ENCODE measurements at places on chromosomes 2 and 18.
A peak's percentile ranks its signal among the peaks of the same experiment; 100 is the strongest.

GRCh38 chr2:88697370-88698026, 6.0 kb downstream of the RPIA start:
- DNase-seq = no peak

DNA sequence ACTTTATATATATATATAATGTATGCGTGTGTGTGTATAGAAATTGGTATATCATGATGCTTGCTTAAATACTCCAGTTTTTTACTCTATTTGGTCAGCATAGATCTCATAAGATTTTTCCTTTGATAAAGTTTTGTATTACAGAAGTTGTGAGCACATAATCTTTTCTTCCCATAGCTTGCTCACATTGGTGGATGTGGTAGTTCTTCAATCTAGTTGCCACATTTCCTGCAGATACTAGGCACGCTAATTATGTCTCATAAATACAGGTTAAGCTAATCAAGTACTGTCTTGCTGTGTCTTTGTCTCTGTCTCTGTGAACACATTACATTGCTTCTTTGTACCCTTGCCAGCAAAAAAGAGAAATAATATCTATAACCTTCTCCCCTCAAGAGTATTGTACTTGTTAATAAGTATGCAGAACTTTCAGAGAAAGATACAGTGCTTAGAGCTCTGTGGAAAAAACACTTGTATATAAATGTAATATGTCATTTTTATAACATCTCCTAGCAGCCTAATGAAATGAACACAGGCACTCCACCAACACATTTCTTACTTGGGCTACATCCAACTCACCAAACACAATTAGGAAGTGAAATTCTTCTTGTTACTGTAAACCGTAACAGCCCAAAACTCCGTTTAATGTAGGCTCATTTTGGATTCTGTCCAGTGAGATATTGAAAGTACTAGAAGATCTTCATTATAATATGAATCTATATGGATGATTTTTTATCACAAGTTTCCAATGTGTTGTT, 306.7 kb upstream of the SLC8A1 start:
- DNase-seq = no peak

GRCh38 chr2:134433469-134433868, 179.6 kb downstream of the MGAT5 start:
- DNase-seq = no peak

DNA sequence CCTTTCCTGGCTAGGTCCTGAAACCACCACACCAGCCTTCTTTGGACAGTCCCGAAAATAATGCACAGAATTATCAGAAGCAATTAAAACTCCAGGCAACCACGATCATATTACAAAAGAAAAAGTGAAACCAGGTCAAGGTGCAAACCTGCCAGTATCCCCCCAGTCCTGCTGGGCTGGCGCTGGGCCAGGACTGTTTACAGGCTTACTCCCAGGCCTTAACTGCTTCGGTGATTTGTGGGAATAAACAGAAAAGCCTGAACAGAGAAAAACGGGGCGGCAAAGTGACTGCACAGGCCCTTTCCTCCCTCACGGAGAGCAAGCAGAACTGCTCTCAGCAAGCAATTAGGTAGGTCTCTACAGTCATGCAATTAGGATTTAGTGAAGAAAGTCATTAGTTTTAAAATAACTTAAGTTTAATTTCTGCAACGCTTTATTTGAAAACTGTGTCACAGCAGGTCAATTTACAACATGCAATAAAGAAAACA, 1.3 kb downstream of the HDAC4 start:
- no peak for DNase-seq

- DNase-seq = no peak
These were observed at the start of gene ZNF516 for GRCh38 chr18:76495006-76495370. TSS of gene ZNF516 (minus strand) at chr18:76495242. CDS start at chr18:76443054, 52,188 bp downstream.

- DNase-seq = no peak
These were observed 40.1 kb upstream of the PTH2R start for GRCh38 chr2:208366215-208367127.

- no peak for DNase-seq
These were observed 180.7 kb upstream of the ID2 start for GRCh38 chr2:8501061-8501720.

DNA sequence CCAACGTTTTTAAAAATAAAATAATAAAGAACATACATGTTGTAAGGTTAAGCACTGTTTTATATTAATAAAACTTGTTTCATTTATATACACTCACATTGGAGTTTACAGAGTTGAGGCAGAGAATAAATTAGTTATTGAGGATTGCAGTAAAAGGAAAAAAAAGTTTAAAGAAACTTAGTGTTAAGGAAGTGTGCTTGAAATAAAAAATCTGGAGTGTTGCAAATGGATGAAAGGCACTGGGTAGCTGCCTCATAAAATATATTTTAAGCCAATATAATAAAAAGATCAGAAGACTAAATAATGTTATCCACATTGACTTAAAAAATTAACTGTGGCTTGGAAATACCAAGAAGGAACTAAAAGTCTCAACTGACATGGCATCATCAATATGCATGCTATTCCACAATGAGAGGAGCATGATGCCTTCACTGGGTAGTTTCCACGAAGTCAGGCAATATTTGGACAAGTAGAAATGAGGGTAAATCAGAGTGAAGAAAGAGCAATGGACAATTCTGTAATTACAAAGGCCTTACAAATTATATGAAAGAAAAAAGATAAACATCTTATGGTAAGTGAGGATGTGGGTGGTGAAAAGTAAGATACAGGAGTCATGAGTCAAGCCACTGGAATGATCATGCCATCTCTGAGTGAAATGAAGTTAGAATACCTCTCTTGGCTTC, 2.5 kb downstream of the GALNT3 start:
- no peak for DNase-seq

DNA sequence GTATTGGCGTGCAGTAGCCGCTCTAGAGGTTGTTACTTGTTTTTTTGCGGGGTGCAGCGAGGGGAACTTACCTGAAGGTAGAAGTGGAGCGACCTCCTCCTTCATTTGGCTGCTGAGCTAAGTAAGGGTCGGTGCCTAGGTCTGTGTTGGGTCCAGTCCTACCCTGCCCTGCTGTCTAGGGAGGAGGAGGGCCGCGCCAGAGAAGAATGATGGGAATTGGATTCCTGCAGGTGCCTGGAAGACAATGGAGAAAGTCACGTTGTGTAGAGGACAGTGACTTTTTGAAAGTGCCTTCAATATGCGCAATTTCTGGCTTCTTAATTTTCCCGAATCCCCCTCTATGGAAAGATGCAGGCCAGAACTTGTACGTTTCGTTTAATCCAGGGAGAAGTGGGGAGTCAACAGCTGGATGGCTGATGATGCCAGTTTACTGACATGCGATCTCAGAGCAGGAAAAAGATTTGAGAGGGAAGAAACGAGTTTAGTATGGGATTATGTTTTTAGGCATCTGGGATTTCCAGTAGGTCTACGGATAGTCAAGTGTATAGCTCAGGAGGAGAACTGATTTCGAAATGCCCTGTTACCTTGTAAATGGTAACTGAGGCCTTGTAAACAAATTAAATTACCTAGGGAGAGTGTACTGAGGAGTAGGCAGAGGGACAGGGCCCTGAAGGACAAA, 653 bp downstream of the MRPS9 start:
- no peak for DNase-seq

GRCh38 chr2:135916207-135916606, 40.0 kb upstream of the MCM6 start:
- peak; percentile 7 for DNase-seq

- DNase-seq = no peak
These were observed 809.2 kb downstream of the CNTNAP5 start for GRCh38 chr2:124834331-124834730.

- no peak for DNase-seq
These were observed 194.1 kb downstream of the ANAPC1 start for GRCh38 chr2:111689941-111690340.

DNA sequence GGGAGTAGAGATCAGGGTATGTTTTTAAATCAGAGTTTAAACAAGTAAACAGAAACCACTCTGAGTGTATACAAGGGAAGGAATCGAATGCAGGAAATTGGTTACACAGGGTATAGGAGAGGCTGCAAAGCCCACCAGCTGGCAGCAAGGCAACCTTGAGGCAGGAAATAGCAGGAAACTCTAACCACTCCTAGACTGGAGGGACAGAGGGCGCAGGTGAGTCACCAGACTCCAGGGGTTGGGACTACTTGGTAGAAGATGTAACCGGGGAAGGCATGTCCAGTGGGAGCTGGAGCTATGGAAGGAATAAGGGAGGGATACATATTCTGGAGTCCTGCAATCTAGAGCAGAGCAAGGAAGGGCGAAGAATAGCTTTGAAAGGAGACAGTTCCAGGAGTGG, 152.3 kb downstream of the MEIS1 start:
- DNase-seq = no peak

DNA sequence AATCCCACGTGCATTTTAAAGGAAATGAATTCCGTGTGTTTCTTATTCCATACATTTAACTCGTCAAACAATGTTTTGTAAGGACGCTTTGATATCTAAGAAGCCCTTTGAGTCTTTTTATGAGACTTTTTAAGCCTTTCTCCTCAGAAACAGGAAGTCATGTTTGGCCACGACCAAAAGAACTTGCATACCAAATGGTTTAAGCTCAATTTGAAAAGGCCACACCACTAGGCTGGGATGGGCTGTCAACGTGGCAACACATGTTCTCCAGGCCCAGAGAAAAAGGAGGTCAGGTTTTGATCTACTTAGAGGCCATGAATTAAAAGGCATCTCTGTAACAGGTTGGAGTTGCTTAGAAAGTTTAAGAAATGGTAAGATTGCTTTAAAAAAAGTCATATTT, 441.8 kb downstream of the CMPK2 start:
- DNase-seq = no peak

DNA sequence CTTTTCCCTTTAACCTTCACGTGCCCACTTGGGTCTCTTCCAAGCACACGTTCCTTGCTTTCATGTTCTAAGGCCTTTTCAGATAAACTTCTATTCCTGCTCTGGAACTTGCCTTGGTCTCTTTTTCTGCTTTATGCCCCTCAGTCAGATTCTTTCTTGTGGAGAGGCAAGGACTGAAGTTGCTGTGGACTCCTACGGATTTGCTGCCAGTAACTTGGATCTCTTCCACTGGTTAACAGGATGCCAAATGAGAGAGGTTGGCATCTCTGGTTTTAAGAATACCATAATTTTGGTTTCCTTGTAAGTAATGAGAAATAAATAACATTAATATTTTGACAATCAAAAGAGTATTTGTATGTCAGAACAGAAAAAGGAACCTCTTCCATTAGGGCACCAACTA, 33.0 kb downstream of the COMMD1 start:
- no peak for DNase-seq

DNA sequence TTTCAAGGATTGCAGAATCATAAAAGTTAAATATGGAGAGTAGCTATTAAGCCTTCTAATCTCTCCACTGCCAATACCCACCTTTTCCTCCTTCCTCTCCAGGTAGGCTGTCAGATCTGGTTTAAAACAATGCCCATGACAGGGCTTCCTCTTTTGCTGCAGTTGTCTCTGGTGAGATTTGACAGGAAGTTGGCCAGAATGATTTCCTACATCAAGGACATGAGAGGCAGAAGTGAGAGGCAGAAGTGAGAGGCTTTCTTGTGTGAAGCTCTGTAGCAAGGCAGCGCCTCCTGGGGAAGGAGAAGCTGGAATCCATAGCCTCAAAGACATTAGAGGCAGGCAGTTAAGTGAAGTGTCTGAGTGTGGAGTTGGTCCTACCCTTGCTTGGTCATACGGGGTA, 385.7 kb downstream of the HRH4 start:
- DNase-seq = no peak

DNA sequence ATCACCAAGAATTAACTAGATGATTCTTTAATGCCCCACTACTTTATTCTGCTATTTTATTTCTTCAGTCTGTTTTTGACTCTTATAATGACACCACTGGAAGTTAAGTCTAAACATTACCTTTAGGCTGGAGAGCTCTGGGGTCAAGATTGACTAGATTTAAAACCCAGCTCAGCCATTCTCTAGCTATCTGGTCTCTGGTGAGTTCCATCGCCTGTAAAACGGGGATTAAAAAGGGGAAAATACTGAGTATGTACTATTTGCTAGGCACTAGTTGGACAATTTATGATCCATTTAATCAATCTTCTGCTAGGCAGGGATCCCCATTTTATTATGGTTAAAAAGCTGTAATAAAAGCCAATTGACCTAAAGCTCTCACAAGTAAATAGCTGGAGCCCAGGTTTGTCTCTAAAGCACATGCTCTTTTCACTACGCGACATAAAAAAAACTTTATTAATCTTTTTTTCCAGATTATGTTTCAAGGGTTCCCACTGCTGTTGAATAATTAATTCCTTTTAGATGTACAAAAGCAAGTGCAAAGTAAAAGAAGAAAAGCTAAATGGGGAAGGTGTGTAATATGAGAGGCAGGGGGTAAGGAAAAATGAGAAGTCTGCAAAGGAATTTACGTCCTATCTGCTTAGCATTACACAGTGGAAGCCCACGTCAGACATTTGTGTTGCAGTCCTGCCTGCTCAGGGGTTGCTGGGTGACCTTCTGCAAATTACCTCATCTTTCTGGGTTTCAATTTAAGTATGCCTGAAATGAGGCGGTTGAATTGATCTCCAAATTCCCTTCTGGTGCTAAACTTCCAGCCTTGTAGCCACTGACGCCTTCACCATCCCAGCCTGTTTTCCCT, 918 bp upstream of the NABP1 start:
- DNase-seq = peak; percentile 57

DNA sequence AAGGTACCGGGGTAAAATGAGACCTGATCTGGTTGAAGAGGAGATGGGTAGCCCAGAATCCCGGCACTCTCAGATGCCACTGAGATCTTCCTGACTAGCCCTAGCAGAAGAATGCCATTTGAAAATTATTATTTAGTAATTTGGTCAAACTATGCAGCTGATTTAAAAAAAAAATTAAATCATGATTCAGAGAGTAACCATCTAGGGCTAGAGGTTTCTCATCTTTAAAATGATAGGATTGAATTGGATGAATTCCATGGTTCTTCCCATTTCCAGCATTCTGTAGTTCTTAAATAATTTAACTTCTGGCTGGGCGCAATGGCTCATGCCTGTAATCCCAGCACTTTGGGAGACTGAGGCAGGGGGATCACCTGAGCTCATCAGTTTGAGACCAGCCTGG, 106.1 kb downstream of the MYO1B start:
- DNase-seq = no peak

DNA sequence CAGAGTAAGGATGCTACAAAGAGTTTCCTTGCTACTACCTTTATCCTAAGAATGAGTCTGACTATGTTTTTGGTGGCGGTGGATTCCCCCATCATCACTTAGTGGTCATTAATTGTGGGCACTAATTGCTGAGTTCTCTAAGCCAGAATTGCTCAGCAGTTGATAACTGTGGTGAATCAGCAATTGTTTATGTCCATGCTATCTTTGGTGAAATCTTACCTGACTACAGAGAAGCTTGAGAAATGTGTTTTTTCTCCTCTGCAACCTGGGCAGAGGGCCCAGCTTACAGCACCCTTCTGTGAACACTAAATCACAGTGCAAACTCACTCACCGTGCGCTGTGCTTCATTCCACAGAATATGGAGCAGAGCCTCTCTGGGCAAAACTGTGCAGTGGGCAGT, 683.6 kb downstream of the CNTNAP5 start:
- no peak for DNase-seq

DNA sequence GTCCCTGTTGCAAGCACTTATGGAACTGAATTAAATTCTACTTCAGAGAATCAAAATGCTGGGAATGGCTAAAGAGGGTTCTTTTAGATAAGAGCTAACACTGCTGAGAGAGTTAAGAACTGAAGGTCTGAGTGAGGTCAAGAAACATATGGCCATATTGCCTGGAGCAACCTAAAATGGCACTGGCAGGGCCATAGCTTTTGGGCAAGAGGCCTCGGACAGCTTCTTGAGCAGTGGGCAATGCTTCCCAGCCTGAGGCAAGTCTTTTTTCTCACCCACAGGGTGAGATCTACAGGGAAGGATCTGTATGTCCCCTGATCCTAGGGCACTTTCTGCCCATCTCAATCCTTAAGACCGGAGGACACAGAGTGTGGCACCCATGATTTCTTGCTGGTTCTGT, 244.6 kb upstream of the NT5C1B start:
- no peak for DNase-seq
